Nasal cavity respiratory epithelium epithelial cell of viscerocranial mucosa (primary cell): ENCODE measurements at places on chromosomes 6 and 20. TPM values are rescaled to one million over a fixed set of nuclear protein-coding genes. Genes with fewer than 3 reads are reported as not detected.

Gene MDFI
- total RNA-seq = 67.1 and 69.4 TPM in 2 replicates

Gene CCDC170
- total RNA-seq = under 0.01 and 0.07 TPM in 2 replicates

Gene CDH26
- 1.4 and 3.1 TPM in 2 replicates for total RNA-seq

Gene DEFB128
- total RNA-seq = not detected in 2 replicates

Gene TUBB2B
- under 0.01 and 1.4 TPM in 2 replicates for total RNA-seq

Gene BPIFA1
- total RNA-seq = 24.0 TPM in 1 of 2 replicates, not detected in the other

Gene RBPJL
- total RNA-seq = not detected in 2 replicates

Gene STX16
- total RNA-seq = 51.9 and 99.9 TPM in 2 replicates

Gene TMEM200A
- under 0.01 and 0.07 TPM in 2 replicates for total RNA-seq

Gene NOL7
- total RNA-seq = 66.4 and 94.7 TPM in 2 replicates

Gene TCF15
- total RNA-seq = not detected in 2 replicates
